GM12878 (cell line): ENCODE measurements at places on chromosomes 6 and 20. TPM values are rescaled to one million over a fixed set of nuclear protein-coding genes. Genes with fewer than 3 reads are reported as not detected.

NANP gene
- total RNA-seq: 4.6 and 5.1 TPM in 2 replicates

ADAM33 gene
- not detected in 2 replicates for total RNA-seq

ZKSCAN8 gene
- total RNA-seq: 13.2 and 16.1 TPM in 2 replicates

RRAGD gene
- 15.6 and 16.5 TPM in 2 replicates for total RNA-seq

FAM209A gene
- total RNA-seq: 0.41 TPM in 1 of 2 replicates, not detected in the other

TMEM74B gene
- not detected in 2 replicates for total RNA-seq

NNAT gene
- not detected in 2 replicates for total RNA-seq

GRCh38 chr6:138817799-138818198, 21.9 kb downstream of the ECT2L start:
- H3K27me3 ChIP-seq: no peaks in the 10 kb centered on the region
- no peaks in the 10 kb centered on the region for H3K36me3 ChIP-seq
- no peak overlapping the region; the same call in 1 of the 2 replicates for H3K27ac ChIP-seq
- H3K4me3 ChIP-seq: no peak overlapping the region
- peaks cover 18% of the 10 kb centered on the region for H3K4me1 ChIP-seq

DNA sequence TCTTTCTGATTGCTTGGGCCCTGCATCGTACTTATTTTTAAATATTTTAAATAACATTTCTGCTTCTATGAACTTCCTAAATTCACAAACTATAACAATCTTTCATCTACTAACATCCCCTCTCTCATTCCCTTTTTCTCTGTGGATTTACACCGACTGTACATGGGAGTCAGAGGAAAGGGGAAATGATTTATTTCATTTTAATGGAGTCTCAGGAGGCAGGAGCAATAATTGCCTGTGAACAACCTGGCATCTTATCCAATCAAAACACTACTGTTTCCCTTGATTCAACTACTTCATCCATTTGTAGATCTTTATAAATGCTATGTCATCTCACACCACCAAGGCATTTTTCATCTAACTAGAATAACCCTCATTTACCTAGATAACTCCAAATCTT, 89.6 kb downstream of the FHL5 start:
- DNase-seq: no peak
- no peaks in the 10 kb centered on the region for H3K27me3 ChIP-seq
- no peak overlapping the region for H3K4me3 ChIP-seq

GRCh38 chr6:151119823-151120524, 119.8 kb upstream of the AKAP12 start:
- H3K27ac ChIP-seq: no peak overlapping the region
- H3K4me3 ChIP-seq: no peak overlapping the region
- no peaks in the 10 kb centered on the region for H3K36me3 ChIP-seq

- H3K27ac ChIP-seq: no peak overlapping the region
- DNase-seq: no peak
- peaks cover 21% of the 10 kb centered on the region for H3K27me3 ChIP-seq
- H3K4me3 ChIP-seq: no peak overlapping the region
- no peaks in the 10 kb centered on the region for H3K36me3 ChIP-seq
Observed at GRCh38 chr6:28632326-28632851, 106.7 kb downstream of the GPX5 start.

- no peaks in the 10 kb centered on the region for H3K4me1 ChIP-seq
- peaks cover 13% of the 10 kb centered on the region for H3K27me3 ChIP-seq
- H3K4me3 ChIP-seq: no peak overlapping the region
- DNase-seq: no peak
- no peaks in the 10 kb centered on the region for H3K36me3 ChIP-seq
- H3K27ac ChIP-seq: no peak overlapping the region
Observed at GRCh38 chr20:36308986-36309385, 2.8 kb downstream of the DLGAP4 start.

GRCh38 chr20:45109634-45110033, 5.3 kb downstream of the WFDC5 start:
- H3K4me3 ChIP-seq: no peak overlapping the region
- no peaks in the 10 kb centered on the region for H3K4me1 ChIP-seq
- no peak for DNase-seq
- no peak overlapping the region for H3K27ac ChIP-seq
- peaks cover 2% of the 10 kb centered on the region; the same call in 1 of the 2 replicates for H3K27me3 ChIP-seq
